ENCODE measurements at places on chromosomes 4 and X.

- DNase-seq, result no peak
Measured at GRCh38 chrX:70089604-70090297, 27.5 kb downstream of the OTUD6A start.

- no peak for DNase-seq
Measured at GRCh38 chr4:73272816-73273215, 14.2 kb upstream of the ANKRD17 start.

DNA sequence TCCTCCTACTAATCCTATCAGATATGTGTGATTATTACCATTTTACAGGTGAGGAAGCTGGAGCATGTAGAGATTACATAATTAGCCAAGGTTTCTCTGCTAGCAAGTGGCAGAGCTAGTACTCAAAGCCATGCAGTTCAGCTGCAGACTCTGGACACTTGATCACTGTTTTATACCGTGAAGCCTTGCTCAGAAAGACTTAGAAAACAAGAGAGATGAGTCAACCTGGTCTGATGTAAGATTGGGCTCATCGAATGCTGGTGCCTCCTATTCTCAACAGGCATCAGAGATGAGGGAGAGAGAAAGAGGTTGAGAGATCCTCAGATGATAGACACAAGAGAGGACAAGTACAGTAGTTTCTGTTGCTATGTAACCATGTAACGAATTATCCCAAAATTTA lies 19.0 kb upstream of the PDE5A start:
- DNase-seq, result no peak

DNA sequence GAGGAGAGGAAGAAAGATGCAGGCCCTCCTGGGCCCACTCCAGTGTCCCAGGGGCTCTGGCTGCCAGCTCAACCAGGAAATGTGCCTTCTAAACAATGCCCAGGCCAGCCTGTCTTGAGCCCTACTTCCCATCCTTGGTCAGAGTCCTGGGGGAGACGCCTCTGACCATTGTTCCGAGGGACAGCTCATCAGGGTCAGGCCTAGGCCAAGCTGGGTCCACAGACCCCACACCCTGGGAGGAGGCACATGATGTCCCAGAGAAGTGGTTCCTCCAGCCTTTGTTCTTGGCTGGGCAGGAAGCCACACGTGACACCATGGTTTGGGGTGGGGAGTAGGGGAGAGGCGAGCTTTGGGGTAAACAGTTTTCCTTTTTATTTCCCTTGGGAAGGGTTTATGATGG lies 102.5 kb downstream of the EFNB1 start:
- no peak for DNase-seq

DNA sequence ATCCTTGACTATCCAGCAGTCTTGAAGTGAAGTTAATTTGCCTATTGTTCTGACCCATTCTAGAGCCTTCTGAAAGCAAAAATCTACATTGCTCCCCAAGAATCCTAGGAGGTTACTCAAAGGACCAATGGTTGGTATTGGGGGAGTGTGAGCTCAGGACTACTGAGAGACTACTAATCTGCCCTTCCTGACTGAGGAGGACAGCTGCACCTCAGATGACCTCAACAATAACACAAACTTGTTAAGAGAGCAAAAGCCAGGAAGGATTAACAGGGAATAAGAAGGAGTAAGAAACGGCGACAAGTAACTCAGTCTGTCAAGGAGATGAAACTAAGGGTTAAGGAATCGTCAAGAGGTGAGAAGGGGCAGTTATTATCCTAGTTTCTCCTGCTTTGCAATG lies 43.4 kb downstream of the IDS start:
- no peak for DNase-seq

- DNase-seq, result no peak
Measured at GRCh38 chrX:49066278-49066677, 7.5 kb downstream of the CCDC120 start.

- DNase-seq, result no peak
Measured at GRCh38 chr4:138902705-138903104, 112.9 kb upstream of the NOCT start.

DNA sequence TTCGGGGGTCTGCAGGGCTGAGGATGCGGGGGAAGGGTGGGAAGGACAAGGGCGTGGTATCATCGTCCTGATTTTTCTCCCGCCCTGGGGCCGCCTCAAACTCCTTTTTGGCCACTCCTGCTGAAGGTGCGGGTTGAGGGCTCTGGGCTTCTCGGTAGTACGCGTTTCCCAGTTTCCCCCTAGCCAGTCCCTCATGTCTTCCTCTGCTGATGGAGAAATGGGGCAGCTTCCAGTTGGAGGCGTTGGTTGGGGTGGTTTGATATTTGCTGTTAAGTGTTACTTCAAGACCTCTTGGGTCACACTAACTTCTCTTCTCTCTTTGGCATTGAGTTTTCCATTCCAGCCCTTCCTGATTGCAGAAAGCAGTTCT lies 482 bp downstream of the GSTCD start:
- no peak for DNase-seq

GRCh38 chr4:88720451-88721428 lies 23.1 kb upstream of the NAP1L5 start:
- DNase-seq, result no peak

- DNase-seq, result no peak
Measured at GRCh38 chr4:114349543-114350175, 248.9 kb upstream of the UGT8 start.

DNA sequence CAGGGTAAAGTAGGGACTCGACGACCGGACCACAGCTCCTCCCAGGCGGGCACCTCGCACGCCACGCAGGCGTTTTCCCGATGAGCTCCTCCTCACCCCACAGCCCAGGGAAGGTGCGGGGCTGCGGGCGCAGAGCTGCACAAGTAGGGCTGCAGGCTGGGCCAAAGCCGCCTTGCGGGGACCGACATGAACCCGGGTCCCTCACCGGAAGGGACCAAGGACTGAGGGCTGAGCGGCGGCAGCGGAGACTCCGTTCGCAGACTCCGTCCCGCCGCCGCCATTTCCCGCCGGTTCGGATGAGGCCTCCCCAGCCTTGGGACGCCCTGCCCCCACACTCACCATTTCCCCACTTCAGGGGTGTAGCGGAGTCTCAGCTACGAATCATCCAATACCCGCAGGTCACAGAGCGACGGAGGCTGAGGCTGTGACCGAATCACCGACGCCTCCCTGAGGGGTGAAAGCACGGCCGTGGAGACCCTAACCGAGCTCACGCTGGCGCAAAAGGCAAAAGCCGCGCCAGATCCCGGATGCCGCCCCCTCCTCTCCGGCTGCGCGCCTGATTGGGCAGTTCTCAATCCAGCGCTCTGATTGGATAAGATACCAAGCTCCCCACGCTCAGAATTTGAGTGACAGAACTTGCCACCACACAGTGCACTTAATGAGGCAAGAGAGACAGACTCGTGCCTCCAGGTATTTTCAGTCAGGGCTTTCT lies at the start of gene ZNF732:
TSS of gene ZNF732 (minus strand) at position 506 of the 712 bp plus-strand sequence. CDS start at position 342, 164 bp downstream.
- DNase-seq, result no peak

DNA sequence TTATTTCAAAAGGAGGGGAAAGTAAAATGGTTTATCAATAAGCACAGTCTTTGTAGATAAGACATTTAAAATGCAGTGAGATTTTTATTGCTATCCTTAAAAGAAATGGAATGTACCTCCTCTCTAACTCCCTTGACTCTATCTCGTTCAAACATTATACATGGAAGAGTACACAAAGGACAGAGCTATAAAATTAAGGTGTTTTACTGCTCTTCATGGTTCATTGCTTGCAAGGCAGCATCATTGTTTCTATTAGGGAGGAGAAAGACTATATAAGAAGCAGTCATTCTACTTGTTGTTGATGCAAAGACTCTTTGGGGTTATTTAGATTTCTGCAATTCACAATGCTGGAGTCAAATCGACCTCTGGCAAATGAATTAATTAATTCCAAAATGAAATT lies 380.2 kb upstream of the NDST3 start:
- no peak for DNase-seq

DNA sequence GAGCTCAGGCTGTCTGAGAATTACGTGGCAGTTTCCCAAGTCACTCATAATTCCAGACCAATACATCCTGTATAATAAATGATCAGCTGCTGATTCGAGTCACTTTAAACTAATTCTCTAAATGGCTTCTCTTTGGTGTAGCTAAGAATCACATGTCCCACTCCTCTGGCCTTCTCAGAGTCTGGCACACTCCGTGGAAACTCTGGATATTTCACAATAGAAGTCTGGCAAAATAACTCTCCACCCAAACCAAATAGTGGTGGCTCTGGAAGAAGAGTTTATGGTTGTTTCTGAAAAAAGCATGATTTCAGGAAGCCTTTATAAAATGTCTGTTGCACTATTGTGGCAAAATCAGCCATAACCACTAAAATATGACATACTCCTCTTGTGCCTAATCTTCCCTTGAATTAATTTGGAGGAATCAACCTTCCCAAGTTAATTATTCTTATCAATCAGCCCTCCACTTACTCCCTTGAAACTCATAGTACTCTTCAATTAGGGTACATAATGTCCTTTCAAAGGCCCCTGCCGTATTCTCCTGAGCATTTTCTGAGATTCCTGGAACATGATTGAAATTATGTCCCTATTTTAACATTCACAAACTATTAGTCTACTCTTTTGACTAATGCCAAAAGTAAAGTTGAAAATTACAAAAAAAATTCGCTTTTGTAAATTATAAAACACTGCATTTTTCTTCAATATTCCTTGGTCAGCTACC lies 991.6 kb downstream of the FAT4 start:
- no peak for DNase-seq

DNA sequence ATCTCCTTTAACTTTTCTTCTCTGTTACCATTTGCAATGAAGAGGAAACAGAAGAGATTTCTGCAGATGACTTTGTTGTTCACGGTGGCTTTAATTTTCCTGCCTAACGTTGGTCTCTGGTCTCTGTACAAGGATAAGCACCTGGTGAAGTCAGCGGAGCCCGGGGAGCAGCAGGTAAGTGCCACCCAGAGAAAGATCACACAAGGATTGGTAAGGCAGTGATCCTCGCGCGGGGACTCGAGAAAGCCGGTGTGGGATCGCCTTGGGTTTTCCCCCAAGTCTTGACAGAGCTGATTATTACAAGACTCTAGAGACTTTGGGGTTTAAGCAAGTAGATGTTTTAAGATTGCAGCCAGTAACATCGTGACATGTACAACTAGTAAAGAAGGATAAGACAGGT lies 1.3 kb downstream of the GALNTL6 start:
- no peak for DNase-seq

DNA sequence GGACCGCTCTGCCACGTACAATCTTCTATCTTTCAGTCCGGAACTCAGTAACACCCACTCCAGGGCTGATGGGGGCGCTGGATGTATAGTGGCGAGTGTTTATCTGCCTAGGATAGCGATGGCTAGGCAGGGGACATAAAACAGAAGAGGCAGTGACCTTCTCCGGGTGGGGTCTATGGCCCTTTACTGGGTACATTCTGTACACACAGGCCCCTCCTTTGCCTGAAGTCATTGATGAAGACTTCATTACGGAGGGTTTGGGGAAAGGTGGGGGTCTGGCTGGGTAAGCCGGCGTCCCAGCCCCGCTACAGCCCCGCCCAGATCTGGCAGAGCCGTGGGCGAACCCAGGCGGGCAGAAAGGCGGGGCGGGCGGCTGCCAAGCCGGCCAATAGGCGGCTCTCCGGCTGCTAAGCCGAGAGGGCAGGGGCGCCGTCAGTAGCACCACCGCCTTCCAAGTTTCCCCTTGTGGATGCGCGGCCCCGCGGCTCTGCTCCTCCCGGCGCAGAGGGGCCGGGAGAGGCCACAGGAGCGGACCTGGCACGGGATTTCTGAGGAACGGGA lies at the start of gene CHST7:
TSS of gene CHST7 (plus strand) at position 435 of the 561 bp plus-strand sequence. CDS start 167 bp downstream, outside the sequence.
- DNase-seq, result no peak

DNA sequence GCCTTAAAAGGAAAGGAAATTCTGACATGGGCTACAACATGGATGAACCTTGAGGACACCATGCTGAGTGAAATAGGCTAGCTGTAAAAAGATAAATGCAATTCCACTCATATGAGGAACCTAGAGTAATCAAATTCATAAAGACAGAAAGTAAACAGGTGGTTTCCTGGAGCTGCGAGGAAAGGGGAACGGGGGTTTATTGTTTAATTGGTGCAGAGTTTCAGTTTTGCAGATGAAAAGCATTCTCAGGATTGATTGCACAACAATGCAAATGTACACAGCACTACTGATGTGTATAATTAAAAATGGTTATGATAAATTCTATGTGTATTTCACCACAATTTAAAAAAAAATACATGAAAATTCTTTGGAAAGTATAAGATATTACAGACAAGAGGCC lies 24.0 kb downstream of the PLRG1 start:
- no peak for DNase-seq

DNA sequence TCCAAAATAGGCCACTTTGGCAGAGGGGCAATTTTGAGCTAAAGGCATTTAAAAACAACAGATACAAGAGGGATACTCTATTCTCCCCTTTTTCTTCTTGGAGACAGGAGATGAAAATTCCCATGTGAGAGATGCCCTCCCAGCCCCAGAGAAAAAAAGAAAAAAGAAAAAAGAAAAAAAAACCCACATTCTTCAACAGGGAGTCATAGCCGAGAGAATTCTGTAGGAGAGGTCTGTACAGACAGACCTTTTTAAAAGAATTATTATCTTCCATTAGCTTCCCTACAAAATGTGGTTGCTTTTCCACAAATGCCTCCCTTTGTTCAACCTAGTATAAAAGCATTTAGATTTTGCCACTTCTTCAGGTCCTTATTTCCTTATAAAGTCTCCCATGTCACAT lies 89.9 kb downstream of the SPCS3 start:
- no peak for DNase-seq

DNA sequence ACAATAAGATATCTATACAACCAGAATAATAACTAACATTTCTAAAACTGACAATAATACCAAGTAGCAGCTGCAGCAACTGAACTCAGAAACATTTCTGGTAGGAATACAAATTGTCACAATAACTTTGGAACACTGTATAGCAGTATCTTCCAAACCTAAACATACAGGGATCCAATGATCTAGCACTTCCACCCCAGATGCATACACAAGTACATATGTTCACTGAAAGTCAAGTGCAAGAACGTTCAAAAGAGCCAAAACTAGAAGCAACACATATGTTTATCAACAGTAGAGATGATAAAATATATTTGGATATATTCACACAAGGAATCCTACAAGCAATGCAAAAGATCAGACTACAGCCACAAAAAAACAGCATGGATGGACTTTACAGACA lies 46.2 kb downstream of the MAPK10 start:
- no peak for DNase-seq

DNA sequence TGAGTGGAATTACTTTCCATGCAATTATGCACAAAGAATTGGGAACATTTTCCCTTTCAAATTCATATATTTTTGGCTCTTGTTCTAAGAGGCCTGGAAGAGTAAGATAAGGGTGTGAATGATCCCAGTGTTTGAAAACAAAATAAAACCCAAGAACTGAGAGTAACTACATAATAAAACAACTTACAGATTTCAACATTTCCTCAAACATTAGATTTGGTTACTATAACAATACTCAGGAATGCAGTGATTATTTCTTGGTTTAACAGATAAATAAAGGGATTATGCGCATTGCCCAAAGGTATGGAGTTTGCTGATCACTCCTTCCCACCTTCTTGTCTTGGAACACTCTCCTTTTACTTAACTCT lies 292.5 kb downstream of the CAMK2D start:
- DNase-seq, result no peak

Measured in vagina (tissue), 2 donors.